ENCODE measurements at places on chromosomes 4 and X. TPM values are rescaled to one million over a fixed set of nuclear protein-coding genes. Genes with fewer than 3 reads are reported as not detected.

The ASB12 gene
- total RNA-seq, result not detected

The DOCK11 gene
- total RNA-seq, result 6.3 TPM

The COX7B gene
- total RNA-seq, result 553 TPM

The SYTL4 gene
- 3.7 TPM for total RNA-seq

The MAGEA10 gene
- 0.05 TPM for total RNA-seq

The BCAP31 gene
- total RNA-seq, result 359 TPM

The RNF212 gene
- 2.8 TPM for total RNA-seq

The EPGN gene
- total RNA-seq, result not detected

The VCX3A gene
- not detected for total RNA-seq

The PASD1 gene
- total RNA-seq, result not detected

The SYN1 gene
- total RNA-seq, result 0.25 TPM

The TEX11 gene
- not detected for total RNA-seq

The ADH4 gene
- total RNA-seq, result not detected

The CYSLTR1 gene
- not detected for total RNA-seq

The IBSP gene
- not detected for total RNA-seq

The HS3ST1 gene
- 0.60 TPM for total RNA-seq

The MCF2 gene
- total RNA-seq, result 0.12 TPM

The USP17L17 gene
- total RNA-seq, result not detected

The CTSO gene
- 1.3 TPM for total RNA-seq

The NR0B1 gene
- 33.7 TPM for total RNA-seq

The TMPRSS11B gene
- not detected for total RNA-seq

The RPL10 gene
- 5,581 TPM for total RNA-seq

The SSX2 gene
- not detected for total RNA-seq

The VCX3B gene
- total RNA-seq, result not detected

The PRDM8 gene
- total RNA-seq, result 0.21 TPM

The EXOC1 gene
- total RNA-seq, result 18.2 TPM

The PLS3 gene
- 248 TPM for total RNA-seq

The ELOVL6 gene
- total RNA-seq, result 23.4 TPM

The MAOB gene
- total RNA-seq, result 0.14 TPM

Data from A549 treated with Hydrocortisone at 1 μM for 4 hours (cell line).